Heart right ventricle (tissue), 16 donors: ENCODE measurements at places on chromosomes 12 and 14.
A peak's percentile ranks its signal among the peaks of the same experiment; 100 is the strongest.

DNA sequence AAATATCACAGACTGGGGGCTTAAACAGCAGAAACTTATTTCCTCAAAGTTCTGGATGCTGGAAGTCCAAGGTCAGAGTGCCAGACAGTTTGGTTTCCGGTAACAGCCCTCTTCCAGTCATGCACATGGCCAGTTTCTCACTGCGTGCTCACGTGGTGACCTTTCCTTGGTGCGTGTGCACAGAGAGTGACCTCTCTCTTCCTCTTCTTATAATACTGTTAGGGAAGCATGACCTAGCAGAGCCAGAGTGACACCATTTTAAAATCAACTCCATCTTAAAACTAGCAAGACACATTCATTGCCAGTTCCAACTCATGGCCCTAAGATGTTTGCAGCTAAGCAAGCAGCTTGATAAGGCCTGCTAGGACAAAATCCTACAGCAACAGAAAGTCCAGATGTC lies 221.5 kb upstream of the DAAM1 start:
- H3K36me3 ChIP-seq, result no peaks in the 10 kb centered on the region
- H3K4me1 ChIP-seq, result no peaks in the 10 kb centered on the region
- no peak for DNase-seq
- no peaks in the 10 kb centered on the region for H3K27me3 ChIP-seq
- no peak overlapping the region for H3K27ac ChIP-seq

DNA sequence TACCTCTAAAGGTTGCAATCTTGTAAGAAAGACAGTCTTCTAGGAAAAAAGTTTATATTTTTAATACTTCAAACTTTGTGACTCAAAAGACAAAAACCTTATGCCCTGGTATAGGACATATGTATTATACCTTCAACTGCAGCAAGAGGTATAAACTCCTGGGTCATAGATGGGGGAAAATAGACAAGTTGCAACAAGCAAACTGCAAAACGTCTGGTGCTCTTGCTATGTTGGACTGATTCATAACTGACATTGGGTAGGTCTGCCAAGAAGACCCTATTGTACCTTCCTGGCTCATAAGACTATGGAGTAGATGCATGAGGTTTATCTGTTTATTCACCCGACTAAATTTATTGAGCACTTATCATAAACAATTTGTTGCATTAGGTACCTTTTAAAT lies 40.9 kb downstream of the BEST3 start:
- no peaks in the 10 kb centered on the region for H3K36me3 ChIP-seq
- no peak for DNase-seq
- H3K27me3 ChIP-seq, result no peaks in the 10 kb centered on the region
- H3K4me1 ChIP-seq, result no peaks in the 10 kb centered on the region
- H3K4me3 ChIP-seq, result no peak overlapping the region

DNA sequence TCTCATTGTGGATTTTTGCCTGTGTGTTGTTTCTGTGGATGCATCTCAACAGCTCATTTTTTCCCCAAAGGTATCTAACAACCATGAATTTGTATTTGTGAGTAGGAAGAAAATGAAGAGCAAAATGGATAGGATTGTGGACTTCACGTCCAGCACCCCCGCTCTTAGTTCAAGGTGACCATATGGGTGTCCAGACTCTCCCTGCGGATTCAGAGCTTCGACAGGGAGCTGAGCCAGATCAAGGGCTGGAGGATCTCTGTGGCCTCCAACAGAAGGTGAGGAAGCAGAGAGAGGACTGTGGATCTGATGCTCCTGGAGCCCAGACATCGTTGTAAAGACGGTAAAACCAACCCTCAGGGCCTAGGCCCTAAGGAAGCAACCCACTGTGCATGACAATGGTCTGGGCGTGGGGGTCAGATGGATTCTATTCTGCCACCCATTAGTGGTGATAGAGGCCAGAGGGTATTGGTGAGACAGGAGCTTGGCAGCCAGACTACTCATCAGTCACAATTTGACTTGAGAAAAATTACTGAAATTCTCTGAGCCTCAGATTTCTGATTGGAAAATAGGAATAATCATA lies 659.7 kb upstream of the TMEM132C start:
- no peaks in the 10 kb centered on the region for H3K4me1 ChIP-seq
- H3K27ac ChIP-seq, result no peak overlapping the region
- no peak overlapping the region for H3K4me3 ChIP-seq
- no peaks in the 10 kb centered on the region for H3K27me3 ChIP-seq
- no peak for DNase-seq

GRCh38 chr14:36256126-36256801 lies 64.2 kb downstream of the MBIP start:
- peaks cover 4% of the 10 kb centered on the region for H3K4me1 ChIP-seq
- H3K4me3 ChIP-seq, result no peak overlapping the region
- H3K36me3 ChIP-seq, result no peaks in the 10 kb centered on the region
- no peaks in the 10 kb centered on the region for H3K27me3 ChIP-seq

- H3K27ac ChIP-seq, result peak overlapping the region; percentile 93
- peaks cover 18% of the 10 kb centered on the region for H3K4me1 ChIP-seq
- DNase-seq, result peak; percentile 58
- H3K36me3 ChIP-seq, result no peaks in the 10 kb centered on the region
Observed at GRCh38 chr12:93376436-93377251, 1.1 kb upstream of the NUDT4 start.

- H3K4me3 ChIP-seq, result no peak overlapping the region
Observed at GRCh38 chr14:62847168-62847567, 198.1 kb downstream of the KCNH5 start.
